Keratinocyte (primary cell): ENCODE measurements at places on chromosomes 3 and 15.

- DNase-seq: no peak
These were observed 32.9 kb downstream of the WNT7A start for GRCh38 chr3:13846716-13847570.

DNA sequence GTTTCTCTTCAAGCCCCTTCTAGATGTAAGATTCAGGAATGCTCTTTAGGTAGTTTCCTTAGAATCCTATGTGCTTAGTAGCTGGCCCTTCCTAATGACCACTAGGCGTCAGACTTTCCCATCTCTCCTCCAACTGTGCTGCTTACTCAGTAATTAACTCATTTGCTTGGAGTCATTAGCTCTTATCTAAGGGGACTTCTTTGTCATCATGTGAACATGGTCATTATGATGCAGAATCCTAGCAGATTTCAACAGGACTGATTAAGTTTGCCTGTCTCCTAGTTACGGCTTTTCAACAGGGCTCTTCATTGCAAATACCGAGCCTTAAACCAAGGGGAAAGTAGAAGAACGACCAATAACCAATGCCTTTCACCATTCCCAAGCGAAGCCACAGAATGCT lies 46.4 kb downstream of the GJD2 start:
- peak; percentile 35 for DNase-seq

DNA sequence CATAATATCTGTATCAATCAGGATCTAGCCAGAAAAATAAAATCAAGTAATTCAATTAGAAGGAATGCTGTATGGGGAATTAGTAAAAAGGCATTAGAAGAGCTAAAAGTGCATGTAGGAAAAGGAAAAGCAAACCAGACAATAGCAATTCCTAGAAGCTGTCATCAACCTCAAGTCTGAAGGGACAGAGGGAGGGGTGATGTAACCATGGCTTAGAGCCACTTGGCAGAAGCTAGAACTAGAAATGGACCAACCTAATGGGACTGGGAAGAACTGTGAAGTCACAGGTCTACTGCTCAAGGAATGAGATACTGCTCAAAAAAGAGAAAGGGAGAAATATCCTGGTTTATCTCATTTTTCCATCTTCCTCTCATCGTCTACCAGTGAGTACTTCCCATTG lies 590.7 kb upstream of the SGO1 start:
- DNase-seq: no peak

- DNase-seq: no peak
These were observed 28.7 kb downstream of the LRRK1 start for GRCh38 chr15:100947760-100948429.

DNA sequence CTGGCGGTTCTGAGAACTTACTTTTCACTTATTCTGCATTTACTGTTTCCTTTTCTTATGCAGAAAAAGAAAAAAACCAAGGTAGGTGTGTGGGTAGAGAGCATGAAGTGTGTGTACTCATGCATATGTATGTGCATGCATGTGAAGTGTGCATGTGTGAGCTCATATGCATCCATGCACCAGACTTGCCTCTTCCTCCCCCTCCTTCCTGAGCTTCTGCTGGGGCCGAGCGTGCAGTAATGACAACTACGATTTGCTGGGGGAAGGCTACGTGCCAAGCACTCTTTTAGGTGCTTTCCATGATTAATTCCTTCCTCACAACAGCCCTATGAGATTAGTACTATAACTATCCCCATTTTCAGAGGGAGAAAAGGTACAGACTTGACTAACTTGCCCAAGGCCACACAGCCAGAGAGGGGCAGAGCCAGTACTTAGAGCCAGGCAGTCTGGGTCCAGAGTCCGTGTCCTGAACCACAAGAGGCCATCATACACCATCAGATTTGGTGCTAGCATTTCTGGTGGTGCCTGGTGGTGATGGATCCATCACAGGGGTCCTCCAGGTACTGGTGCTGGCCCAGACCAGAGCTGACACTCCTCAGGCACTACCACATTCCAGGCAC lies 46.7 kb downstream of the CAPN3 start:
- no peak for DNase-seq

GRCh38 chr3:24225385-24225950 lies 269.2 kb downstream of the THRB start:
- DNase-seq: no peak

DNA sequence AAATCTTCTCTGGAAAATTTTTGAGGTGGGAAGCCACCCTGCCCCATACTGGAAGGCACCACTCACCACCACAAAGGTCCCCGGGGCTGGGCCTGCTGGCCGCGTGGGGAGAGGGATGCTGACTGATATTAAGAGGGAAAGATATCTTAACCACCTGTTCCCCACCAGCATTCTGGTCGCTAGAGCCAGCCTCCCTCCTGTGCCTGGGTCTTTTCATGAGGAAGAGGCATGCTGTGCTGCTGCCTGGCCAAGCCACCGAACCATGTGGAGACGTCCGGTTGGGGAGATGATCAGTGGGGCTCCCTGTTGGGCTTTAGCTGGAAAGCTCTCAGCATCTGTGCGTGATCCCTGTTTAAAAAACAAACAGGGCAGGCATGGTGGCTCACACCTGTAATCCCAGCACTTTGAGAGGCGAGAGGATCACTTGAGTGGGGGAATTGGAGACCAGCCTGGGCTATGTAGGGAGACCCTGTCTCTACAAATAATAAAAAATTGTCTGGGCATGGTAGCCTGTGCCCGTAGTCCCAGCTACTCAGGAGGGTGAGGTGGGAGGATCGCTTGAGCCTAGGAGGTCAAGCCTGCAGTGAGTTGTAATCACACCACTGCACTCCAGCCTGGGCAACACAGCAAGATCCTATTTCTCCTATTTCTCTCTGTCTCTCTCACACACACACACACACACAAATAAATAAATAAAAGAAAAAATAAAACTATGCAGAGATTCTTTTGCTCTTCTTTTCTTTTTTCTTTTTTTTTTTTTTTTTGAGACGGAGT lies 1.0 kb downstream of the KLHL18 start:
- DNase-seq: no peak

DNA sequence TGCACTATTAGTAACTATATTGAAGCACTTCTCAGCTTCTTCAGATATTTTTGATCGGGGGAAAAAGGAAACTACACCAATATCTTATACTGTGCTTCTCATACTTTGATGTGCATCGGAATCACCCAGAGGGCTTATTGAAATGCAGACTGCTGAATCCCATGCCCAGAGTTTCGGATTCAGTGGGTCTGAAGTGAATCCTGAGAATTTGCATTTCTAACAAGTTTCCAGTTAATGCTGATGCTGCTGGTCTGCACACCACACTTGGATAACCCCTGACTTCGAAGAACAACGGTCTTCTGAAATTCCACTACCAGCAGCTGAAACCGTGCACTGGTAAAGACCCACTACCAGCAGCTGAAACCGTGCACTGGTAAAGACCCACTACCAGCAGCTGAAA lies 243.9 kb downstream of the NTRK3 start:
- no peak for DNase-seq

GRCh38 chr3:108406063-108406660 lies 104.2 kb downstream of the MYH15 start:
- no peak for DNase-seq

- DNase-seq: no peak
These were observed 83.9 kb upstream of the MYO5C start for GRCh38 chr15:52379395-52380106.
